ENCODE measurements at places on chromosomes 11 and 22.
A peak's percentile ranks its signal among the peaks of the same experiment; 100 is the strongest.

DNA sequence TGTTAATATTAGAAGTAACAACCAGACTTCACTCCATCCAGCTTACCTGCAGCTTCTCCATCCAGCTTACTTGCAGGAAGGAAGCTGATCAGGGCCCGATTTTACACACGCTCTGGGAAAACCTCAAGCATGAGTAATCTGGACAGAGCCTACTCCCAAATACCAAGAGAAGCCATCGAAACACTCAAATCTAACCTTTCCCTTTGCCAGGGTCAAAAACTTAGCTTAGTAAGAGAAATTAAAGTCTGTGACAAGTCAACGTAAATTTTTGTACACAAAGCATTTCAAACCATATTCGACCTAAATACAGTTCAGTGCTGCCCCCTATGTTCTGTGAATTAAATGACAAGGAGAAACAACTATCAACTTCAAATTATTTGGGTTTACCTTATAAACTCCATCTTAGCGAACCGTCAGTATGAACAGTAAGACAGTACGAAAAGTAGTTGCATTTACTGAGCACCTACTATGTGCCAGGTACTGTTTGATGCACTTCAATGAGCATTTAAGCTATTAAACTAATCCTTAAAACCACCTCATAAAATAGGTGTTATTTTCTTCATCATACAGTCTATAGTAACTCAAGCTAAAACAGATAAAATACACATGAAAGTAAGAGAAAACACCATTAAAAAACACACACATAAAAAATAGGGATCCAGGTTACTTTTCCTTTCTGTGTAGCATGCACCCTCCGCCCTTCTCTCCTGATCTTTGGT, 36.9 kb downstream of the ARFGAP3 start:
- no peak overlapping the region for H3K27ac ChIP-seq
- H3K27me3 ChIP-seq: no peaks in the 10 kb centered on the region
- DNase-seq: no peak
- peaks cover 7% of the 10 kb centered on the region for H3K36me3 ChIP-seq
- no peak overlapping the region for H3K4me3 ChIP-seq
- no peaks in the 10 kb centered on the region for H3K4me1 ChIP-seq

GRCh38 chr11:16603890-16604793, 134.3 kb upstream of the C11orf58 start:
- H3K27me3 ChIP-seq: peaks cover 42% of the 10 kb centered on the region
- peaks cover 13% of the 10 kb centered on the region for H3K4me1 ChIP-seq
- H3K27ac ChIP-seq: no peak overlapping the region
- DNase-seq: no peak
- H3K36me3 ChIP-seq: no peaks in the 10 kb centered on the region

GRCh38 chr11:70650075-70650909, 252.0 kb downstream of the CTTN start:
- H3K27ac ChIP-seq: no peak overlapping the region
- no peak overlapping the region for H3K4me3 ChIP-seq
- H3K27me3 ChIP-seq: peaks cover 6% of the 10 kb centered on the region
- H3K4me1 ChIP-seq: no peaks in the 10 kb centered on the region
- DNase-seq: peak; percentile 10

DNA sequence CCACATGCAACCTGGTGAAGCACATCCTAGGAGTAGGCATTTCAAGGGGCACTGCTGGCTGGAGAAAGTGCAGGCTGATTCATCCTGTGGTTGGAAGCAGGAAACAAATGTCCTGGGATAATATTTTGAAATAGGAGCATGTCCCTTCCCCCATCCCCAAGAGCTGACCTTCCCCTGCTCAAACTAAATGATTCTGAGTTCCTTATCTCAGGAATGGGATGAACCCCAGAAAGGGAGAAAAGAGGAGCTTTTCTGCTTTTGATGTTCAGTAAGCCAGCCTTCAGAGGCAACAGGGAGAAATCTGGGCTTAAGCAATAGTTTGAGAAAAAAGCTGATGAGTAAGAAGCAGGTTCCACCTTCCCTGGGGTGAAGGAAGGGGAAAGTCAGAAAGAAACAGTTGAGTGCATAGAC, 19.5 kb upstream of the SPON1 start:
- H3K4me1 ChIP-seq: no peaks in the 10 kb centered on the region
- peaks cover 3% of the 10 kb centered on the region for H3K27me3 ChIP-seq
- H3K27ac ChIP-seq: no peak overlapping the region
- no peak for DNase-seq
- H3K36me3 ChIP-seq: no peaks in the 10 kb centered on the region

GRCh38 chr11:72808331-72808798, 5.8 kb upstream of the ATG16L2 start:
- H3K27ac ChIP-seq: no peak overlapping the region
- no peaks in the 10 kb centered on the region for H3K27me3 ChIP-seq
- peaks cover 6% of the 10 kb centered on the region for H3K4me1 ChIP-seq
- no peaks in the 10 kb centered on the region for H3K36me3 ChIP-seq
- DNase-seq: no peak
- H3K4me3 ChIP-seq: no peak overlapping the region

Measured in Panc1 (cell line).